ENCODE measurements at places on chromosomes 11 and 22.

GRCh38 chr11:83493034-83493433 lies 206.9 kb upstream of the CCDC90B start:
- no peak for DNase-seq

GRCh38 chr11:36312611-36313472 lies 16.8 kb downstream of the PRR5L start:
- no peak for DNase-seq

- no peak for DNase-seq
Observed at GRCh38 chr11:70834277-70834940, 418.0 kb downstream of the SHANK2 start.

DNA sequence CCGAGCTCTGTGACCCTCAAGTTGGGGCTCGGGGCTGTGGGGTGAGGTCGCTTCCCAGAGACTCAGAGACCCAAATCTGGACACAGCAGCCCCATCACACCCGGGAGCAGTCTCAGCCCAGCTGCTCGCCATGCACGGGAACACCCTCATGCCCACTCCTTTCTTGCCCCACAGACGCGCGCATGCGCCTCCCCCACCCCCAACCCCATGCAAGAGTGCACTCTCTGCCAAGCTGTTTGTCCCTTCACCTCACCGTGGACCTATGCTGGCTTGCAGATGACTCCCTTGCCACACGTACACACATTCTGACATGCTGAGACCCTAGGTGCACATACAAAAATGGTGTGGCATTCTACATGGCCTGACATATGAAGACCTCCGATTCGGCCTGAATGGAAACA lies 478 bp upstream of the CD248 start:
- DNase-seq = no peak

GRCh38 chr11:101091781-101092180 lies 37.8 kb downstream of the PGR start:
- DNase-seq = no peak

DNA sequence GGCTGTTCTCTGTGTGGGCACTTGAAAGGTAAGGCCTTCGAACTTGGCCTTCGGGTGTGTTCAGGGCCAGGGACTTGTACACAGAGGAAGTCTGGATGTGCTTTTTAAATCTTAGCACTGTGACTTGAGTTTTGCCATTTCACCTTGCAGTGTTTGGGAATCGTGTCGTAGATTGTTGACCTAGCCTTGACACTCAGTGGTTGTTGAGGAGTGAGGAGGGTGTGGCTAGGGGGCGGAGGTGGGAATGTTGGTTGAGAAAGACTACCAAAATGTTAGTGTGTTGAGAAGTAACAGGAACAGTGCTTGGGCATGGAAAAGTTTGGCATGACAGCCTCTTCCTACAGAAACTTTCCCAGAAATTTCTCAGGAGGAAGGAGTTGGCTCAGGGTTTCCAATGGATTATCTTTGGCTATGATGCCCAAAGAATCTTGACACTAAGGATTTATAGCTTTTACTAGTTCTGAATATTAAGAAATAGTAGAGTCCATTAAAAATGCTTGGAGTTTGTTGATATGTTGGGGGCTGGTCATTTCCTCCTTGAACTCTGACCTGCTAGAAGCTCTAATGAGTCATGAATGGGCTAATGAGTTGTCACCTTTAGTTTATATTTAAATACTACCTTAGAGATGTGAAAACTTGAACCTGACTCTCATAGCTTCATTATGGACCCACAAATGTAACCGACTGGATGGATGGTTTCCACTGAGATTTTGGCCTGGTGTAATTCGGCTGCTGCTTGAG lies 40.6 kb downstream of the BARX2 start:
- no peak for DNase-seq

- DNase-seq = no peak
Observed at GRCh38 chr11:120911943-120912342, 112.0 kb upstream of the TBCEL start.

DNA sequence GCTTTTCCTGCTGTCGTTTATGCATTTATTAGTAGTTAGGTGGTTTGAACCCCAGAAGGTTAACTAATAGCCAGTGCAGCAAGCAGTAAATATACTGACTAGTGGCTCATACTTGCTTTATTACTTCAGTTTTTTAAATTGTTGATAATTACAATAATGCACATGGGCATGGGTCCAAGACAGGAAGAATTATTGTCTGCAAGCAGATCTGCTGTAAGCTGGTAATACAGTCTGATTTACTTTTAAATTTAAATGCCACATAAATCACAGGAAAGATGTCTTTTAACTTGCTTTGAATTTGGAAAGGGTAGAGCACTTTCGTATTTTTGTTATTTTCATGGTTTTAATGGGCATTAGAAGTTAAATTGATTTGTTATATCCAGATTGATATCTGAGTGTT lies 27.1 kb downstream of the APLP2 start:
- DNase-seq = no peak

DNA sequence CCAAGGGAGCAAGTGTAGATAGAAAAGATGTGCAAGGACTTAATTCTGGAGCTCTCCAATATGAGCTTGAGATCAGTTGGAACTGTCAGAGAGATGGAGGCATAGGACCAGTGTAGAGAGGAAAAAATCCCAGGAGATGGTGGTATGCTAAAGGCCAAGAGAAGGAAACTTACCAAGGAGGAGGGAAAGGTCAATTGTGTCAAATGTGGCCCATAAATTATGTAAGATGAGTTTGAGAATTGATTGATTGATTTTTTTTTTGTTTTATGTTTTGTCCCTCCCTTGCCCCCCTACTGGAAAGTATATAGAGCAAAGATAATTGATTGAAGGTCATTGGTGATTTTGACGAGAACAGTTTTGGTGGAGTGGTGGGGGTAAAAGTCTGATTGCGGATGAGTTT lies 2.8 kb upstream of the USP2 start:
- no peak for DNase-seq

DNA sequence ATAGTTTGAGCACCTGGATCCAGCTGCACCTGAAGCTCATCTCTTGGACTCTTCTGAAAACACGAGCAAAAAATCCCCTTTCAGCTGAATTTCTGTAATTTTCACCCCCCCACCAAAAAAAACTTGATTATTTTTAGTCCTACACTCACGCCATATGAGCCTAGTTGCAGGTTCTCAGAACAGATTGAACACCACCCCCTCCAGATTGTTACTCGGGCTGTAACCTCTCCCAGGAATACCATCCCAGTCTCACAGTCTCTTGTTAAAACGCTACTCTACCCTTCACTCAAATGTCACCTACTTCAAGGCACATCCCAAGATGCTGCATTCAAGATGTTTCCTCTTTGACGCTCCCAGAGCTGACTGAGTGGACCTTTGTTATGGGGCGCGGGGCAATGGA lies 96.3 kb upstream of the PRDM11 start:
- no peak for DNase-seq

- no peak for DNase-seq
Observed at GRCh38 chr11:61342207-61342803, 9.3 kb downstream of the TKFC start.

DNA sequence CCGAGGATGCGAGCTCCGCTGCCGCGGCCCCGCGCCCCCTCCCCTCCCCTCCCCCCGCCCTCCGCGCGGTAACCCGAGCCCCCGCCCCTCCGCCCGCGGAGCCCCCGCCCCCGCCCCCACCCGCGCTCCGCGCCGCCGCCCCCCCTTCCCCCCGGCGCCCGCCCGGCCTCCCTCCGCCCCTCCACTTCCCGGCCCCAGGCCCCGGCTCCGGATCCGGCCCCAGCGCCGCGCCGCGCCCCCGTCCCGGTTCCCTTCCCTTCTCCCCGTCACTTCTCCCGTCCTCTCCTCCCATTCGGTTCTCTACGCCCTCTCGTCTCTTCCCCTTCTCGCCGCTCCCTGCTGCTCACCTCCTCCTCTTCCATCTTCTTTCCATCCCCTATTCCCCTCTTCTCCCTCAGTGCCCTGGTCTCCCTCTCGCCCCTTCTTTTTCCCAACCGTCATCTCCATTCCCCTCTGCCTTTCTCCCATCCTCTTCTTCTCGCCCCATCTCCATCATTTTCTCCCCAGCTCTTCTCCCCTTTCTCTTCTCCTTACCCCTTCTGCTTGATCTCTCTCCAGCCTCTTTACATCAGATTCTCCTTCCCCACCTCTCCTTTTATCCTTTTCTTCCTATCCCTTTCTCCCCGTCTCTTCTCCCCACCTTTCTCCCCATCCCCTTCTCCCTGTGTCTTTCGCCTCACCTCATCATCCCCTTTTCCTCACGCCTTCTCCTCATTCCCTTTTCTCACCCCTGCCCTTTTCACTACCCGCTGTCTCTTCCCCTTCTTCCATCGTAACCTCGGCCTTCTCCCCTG lies at the start of gene DCHS1:
DCHS1 (minus strand) TSS at position 20 of the 794 bp plus-strand sequence. CDS start 14,196 bp downstream, outside the sequence.
- DNase-seq = peak; percentile 74

- no peak for DNase-seq
Observed at GRCh38 chr22:27732841-27733240, 68.7 kb downstream of the MN1 start.

- no peak for DNase-seq
Observed at GRCh38 chr11:60900673-60901404, 5.5 kb downstream of the PRPF19 start.

GRCh38 chr11:13423372-13423771 lies 39.6 kb downstream of the BTBD10 start:
- no peak for DNase-seq

GRCh38 chr11:5504403-5504921 lies 5.3 kb downstream of the UBQLN3 start:
- no peak for DNase-seq

- DNase-seq = peak; percentile 62
Observed at GRCh38 chr11:77082838-77083565, 16.2 kb downstream of the CAPN5 start.

DNA sequence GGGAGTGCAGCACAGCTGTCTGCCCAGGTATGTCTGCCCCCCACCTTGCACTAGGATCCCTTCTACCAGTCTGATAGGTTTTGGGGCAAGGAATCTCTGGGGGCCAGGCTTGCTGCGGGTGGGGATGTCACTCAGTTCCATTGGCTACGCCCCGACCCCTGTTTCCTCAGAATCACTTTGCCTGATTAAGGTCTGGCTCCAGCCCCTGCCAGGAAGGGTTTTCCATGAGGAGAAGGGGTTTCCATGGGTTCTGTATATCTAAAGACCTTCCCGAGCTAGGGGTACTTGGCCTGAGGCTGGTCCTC lies 14.0 kb downstream of the OTOG start:
- no peak for DNase-seq

GRCh38 chr22:45852826-45853225 lies 124.1 kb downstream of the WNT7B start:
- DNase-seq = no peak

- no peak for DNase-seq
Observed at GRCh38 chr11:266676-267439, 11.3 kb upstream of the NLRP6 start.

DNA sequence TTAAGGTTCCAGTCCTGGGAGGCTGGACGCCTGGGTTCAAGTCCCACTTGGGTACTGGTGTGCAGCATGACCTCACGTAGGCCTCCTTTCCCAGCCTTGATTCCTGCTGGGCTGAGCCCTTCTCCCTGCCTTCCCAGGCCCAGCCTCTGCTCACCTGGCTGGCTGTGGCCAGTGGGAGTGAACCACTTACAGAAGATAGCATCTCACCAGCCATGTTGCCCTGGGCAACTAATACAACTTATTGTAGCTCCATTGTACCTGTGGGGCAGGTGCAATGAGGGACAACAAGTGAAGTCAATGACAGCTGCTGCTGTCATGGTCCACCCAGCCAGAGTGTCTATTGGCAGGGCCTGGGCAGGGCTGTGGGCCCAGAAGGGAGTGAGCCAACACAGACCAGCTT lies 48.4 kb upstream of the MPEG1 start:
- no peak for DNase-seq

GRCh38 chr11:91749251-91749650 lies 475.4 kb upstream of the FAT3 start:
- DNase-seq = no peak

GRCh38 chr22:43889860-43890253 lies 2.0 kb downstream of the PNPLA5 start:
- no peak for DNase-seq

Measured in hindlimb muscle (tissue), 1 donor.